ENCODE measurements at places on chromosomes 11 and 22.

GRCh38 chr11:72423840-72424239 is 10.5 kb downstream of the CLPB start:
- DNase-seq, result no peak

GRCh38 chr22:40014667-40015248 is 20.0 kb downstream of the FAM83F start:
- no peak for DNase-seq

- no peak for DNase-seq
Observed at GRCh38 chr22:24540470-24540869, 14.5 kb downstream of the GUCD1 start.

GRCh38 chr11:77038825-77039326 is 4.7 kb downstream of the B3GNT6 start:
- DNase-seq, result no peak

GRCh38 chr11:11948242-11948947 is 60.0 kb downstream of the DKK3 start:
- DNase-seq, result no peak

- DNase-seq, result peak; percentile 75
Observed at GRCh38 chr11:111765984-111766833, at the start of gene PPP2R1B. PPP2R1B (minus strand) TSS chr11:111766389; CDS start chr11:111766361, 28 bp downstream.

Data from EH (cell line).